DMS153 (cell line): ENCODE measurements at places on chromosomes 5 and 9.
A peak's percentile ranks its signal among the peaks of the same experiment; 100 is the strongest.

- DNase-seq: no peak
Measured at GRCh38 chr9:110028271-110028670, 179.7 kb downstream of the C9orf152 start.

- DNase-seq: no peak
Measured at GRCh38 chr5:14663734-14664269, 716 bp upstream of the OTULIN start.

GRCh38 chr5:1041225-1042143 lies 32.9 kb downstream of the NKD2 start:
- no peak for DNase-seq

GRCh38 chr5:95803271-95804148 lies 19.0 kb downstream of the GLRX start:
- DNase-seq: no peak

DNA sequence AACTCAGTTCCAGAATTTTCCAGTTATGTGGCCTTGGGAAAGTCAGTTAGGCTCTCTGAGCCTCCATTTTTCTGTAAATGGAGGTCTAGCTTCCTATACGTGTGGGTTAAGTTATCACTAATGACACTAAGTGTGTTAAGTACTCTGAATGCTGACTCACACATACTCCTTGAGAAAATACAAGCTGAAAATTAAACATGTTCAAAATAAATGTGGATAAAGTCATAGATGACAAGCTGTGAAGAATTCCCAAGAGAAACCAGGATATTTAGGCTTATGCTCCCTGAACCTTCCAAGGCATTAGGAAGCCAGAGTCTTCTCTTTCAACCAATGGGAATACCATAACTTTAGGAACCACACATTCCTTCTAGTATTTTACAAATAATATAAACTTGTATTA lies 58.1 kb downstream of the ABCA1 start:
- DNase-seq: no peak

DNA sequence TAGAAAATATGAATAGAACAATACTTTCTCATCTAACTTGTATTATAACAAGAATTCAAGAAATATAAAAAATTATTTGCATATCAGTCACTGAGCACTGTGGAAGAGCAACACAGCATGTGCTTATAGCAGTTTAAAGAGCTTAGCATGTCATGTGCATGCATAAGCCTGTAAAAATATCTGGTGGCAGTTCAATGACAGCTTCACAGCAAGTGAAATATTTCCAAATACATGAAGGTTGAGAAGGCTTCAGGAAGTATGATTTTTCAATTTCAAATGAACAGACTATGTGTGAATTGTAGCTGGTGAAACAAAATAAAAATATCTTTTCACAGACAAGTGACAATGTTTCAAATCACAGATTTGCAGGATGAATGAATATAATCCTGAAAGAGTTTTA lies 128.5 kb downstream of the PRDM9 start:
- DNase-seq: no peak

DNA sequence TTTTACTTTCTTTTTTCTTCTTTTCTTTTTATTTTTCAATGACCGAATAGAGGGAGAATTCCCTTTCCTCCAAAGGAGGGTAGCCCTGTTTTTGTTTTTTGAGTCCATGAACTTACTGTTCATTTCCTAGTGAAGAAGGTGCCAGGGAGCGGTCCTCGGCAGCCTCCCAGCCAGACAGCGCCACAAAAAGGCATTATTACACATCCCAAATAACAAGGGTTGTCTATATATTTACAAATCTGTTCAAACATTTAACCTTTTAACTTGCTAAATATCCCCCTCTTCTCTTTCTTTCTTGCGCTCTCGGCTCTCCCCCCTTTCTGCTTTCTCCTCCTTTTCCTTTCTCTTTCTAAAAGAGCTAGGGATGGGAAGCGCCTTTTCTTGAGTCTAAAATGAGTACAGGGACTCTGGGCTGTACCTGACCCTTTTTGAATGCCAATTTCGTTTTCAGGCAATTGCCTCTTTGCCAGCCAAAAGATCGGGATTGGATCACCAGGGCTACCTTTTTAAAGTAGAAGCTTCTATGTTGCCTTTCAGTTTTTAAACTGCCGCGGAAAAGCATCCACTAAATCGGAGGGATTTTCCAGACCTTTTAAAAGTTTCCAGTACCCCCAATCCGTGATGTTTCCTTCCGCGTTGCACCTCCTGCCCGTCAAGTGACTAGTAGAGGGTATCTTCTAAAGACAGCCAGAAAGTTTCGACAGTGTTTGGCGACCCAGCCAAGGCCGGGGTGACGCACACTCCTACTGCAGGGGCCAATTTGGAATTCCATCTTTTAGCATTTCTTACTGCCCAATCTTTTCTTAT lies 125.6 kb downstream of the TMEM161B start:
- no peak for DNase-seq

GRCh38 chr9:70772601-70773000 lies 348.8 kb downstream of the TRPM3 start:
- no peak for DNase-seq

DNA sequence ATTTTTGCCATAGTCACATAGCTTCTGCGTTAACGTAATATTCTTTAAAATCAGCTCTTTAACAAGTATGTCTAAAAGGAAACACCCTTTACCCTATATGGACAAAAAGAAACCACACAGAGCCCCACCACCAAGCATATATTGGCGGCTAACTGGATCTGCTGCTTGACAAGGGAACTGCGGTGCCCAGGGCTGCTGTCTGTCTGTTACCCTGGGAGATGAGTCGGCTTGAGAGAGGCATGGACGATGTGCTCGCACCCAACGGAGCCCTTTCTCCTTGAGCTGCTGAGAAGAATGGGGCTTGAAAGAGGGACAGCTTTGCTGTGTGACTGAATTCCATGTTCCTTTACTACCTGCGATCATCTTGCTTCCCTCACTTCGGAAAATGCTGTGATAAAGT lies 158.6 kb upstream of the SHB start:
- DNase-seq: peak; percentile 38

GRCh38 chr9:9521033-9521779 lies 1091.6 kb downstream of the PTPRD start:
- no peak for DNase-seq

- DNase-seq: peak; percentile 100
Measured at GRCh38 chr9:14326264-14326826, 12.4 kb upstream of the NFIB start.

- no peak for DNase-seq
Measured at GRCh38 chr9:79061752-79062616, 509.8 kb upstream of the TLE4 start.

DNA sequence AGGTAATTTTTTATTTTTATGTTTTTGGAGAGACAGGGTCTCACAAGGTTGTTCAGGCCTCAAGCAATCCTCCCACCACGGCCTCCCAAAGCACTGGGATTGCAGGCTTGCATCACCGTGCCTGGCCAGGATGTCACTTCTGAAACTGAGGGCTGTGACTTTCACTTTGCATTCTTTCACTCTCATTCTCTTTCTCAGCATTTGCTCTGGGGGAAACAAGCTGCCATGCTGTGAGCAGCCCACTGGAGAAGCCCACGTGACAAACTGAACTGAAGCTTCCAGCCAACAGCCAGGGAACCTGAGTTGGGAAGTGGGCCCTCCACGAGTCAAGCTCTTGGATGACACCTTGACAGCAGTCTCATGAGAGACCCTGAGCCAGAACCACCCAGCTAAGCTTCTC lies 109.4 kb downstream of the C5orf15 start:
- DNase-seq: no peak

GRCh38 chr9:4174546-4175175 lies 125.2 kb downstream of the GLIS3 start:
- DNase-seq: no peak

DNA sequence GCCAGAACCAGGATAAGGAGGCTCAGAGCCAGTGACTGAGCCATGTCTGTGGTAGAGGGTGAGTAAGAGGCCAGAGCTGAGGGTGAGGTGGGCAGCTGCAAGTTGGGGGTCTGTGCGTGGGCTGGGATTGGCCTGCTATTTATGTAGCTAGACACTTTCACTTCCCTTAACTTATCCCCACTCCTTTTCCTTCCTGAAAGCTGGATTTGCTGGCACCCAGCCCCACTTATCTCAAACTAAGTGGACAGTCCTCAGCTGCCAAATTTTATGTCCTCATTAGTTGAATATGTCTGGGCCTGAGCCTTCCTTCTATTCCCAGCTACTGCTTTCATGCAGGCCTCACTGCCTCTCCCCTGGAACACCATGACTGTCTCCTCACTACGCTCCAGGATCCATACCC lies at the start of gene CCL21:
Gene CCL21, minus strand, starts transcription at position 114 of the 400 bp plus-strand sequence. Its CDS starts 70 bp downstream, at position 44.
- no peak for DNase-seq
